ENCODE measurements at places on chromosomes 6 and 20.

DNA sequence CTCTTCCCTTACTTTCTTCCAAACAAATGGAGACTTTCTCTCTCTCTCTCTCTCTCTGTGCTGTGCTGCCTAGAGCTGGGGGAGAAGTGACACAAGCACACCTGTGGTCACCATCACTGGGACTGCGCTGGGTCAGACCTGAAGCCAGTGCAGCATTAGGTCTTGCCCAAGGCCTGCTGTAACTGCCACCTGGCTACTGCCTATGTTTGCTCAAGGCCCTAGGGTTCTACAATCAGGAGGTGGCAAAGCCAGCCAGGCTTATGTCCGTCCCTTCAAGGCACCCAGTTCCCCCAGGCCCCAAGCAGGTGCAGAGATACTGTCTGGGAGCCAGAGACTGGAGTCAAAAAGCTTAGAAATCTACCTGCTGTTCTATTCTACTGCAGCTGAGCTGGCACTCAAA is 49.4 kb upstream of the TOP1 start:
- no peak for DNase-seq

DNA sequence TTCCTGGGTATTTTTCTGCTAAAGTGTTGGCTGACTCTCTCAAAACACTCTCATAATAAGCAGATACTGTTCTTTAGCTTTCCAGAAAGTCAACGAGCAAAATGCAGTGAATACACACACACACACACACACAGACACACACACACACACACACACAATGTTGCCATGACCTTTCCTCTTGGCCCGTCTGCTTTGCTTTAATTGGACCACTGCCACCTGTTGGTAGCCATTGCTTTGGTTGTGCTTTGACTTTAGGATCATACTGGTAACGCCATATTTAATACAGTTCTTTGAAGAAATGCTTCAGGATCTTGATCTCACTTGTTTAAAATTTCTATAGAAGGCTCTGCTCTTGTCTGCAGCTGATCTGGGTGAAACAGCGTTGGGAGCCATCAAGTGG is 4.4 kb downstream of the FIG4 start:
- DNase-seq: peak; percentile 44

GRCh38 chr6:41622206-41622988 is 15.9 kb upstream of the MDFI start:
- DNase-seq: no peak

- DNase-seq: no peak
Measured at GRCh38 chr6:35073211-35073610, 67.9 kb downstream of the TCP11 start.

- DNase-seq: peak; percentile 11
Measured at GRCh38 chr20:59515013-59515905, 89.1 kb upstream of the PHACTR3 start.

- DNase-seq: no peak
Measured at GRCh38 chr6:165205632-165206031, 103.8 kb downstream of the C6orf118 start.

- no peak for DNase-seq
Measured at GRCh38 chr6:119322715-119323350, 26.7 kb downstream of the MAN1A1 start.

GRCh38 chr20:47725248-47725973 is 59.9 kb downstream of the SULF2 start:
- DNase-seq: peak; percentile 88

DNA sequence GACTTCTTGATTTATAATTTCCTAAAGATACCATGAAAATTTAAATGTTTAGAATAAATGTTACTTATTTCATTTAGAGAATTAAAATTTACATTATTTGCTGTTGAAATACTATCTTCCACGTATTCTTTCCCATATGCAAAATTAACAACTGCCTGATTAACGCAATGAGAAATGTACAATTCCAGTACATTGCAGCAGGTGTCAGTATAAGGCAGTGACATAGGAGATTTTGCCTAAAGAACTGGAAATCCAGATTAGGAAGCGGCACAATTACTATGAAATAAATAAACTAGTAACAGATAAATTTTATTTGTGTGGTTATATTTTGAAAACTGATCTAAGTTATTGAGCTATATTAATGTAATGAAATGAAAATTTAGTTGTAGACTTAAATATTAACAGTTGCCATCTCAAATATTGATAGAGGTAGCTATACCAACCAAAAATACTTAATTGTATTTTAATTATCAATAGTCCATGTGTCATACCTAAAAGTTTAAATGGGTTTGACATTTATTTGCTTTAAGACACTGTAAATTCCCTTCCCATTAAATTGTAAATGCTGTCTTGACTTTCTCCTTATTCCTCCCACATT is 300.2 kb downstream of the UTRN start:
- peak; percentile 70 for DNase-seq

DNA sequence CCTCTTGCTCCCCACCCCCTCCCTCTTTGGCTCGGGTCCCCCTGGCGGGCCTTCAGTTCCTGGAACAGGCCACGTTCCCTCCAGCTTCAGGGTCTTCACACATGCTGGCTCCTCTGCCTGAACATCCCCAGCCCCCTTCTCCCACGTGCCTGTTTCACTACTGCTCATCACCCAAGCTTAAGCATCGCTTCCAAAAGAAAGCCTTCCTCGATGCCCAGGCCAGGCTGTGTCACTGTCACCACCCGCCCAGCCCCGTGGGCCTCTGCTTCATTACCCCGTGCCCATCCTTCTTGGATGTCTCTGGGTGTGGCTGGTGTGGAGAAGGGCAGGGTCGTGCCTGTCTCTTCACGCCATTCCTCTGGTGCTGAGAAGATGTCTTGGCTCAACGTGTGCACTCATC is 2.8 kb downstream of the DLGAP4 start:
- no peak for DNase-seq

DNA sequence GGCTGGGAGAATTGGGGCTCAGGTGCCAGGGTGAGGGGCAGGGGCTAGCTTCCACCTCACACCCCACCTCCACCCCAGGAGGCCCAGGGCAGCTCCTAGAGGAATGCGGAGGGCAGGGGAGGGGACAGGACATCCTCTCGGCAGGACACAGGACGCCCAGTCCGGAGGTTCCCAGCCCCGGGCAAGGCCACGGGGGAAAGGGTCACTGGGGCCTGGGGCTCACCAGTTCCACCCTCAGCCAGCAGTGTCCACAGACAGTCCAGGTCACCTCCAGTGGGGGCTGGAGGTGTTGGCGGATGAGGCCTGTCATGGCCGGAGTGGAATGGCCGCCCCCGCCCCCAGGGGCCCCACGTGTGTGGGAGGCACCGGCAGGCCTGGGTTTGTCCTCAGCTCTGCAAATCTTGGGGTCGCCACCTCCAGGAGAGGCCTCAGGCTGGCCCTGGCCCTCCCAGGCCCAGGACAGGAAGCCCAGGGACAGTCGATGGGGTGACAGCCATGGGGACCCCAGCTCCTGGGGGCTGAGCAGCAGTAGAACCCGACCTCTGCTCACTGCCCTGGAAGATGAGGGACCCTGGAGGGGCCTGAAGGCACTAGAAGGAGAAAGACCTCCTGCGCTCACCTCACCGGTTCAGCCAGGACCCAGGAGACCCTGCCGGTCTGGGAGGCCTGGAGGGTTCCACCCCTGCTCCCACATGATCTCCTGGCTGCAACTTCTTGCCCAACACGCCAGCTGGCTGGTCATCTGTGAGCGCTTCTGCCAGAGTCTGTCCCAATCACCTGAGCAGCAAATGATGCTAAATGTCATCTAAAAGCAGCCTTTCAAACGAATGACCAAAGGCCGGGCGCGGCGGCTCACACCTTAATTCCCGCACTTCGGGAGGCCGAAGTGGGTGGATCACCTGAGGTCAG is 13.0 kb upstream of the ABHD16B start:
- no peak for DNase-seq

DNA sequence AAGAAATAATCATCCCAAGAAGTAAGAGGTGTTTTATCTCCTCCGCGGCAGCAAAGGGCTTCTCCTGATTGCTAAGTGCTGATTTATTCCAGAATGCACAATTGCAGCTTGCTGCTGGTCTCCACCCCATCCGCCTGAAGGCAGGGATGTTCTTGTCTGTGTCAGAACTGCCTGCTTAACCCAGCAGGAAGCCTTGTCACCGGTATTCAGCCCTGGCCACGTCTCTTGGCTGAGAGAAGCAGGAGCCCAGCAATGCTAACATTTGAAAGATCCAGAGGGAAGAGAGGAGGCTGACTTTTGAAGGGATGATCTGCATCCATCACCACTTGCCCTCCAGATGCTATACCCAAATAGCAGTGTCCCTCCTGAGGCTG is 4.2 kb downstream of the SCML4 start:
- no peak for DNase-seq

DNA sequence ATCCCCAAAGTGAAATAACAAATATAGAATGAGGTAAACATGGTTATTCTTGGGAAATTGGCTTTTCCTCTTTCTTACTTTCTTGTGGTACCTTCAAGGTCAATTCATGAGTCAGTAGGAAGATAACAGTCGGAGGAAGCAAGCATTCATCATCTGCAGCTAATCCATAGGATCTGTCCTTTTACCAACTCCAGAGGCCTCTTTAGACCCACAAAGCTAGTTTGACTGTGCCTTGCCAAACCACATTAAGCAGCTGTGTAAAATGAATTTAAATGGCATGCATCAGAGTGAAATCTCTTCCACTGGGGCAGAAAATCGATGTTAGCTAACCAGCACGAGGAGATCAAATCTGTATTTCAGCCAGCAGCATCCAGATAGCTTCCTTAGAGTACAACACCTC is 171.3 kb downstream of the TMEM242 start:
- DNase-seq: no peak

GRCh38 chr6:135137826-135138225 is 43.3 kb upstream of the MYB start:
- DNase-seq: peak; percentile 1

DNA sequence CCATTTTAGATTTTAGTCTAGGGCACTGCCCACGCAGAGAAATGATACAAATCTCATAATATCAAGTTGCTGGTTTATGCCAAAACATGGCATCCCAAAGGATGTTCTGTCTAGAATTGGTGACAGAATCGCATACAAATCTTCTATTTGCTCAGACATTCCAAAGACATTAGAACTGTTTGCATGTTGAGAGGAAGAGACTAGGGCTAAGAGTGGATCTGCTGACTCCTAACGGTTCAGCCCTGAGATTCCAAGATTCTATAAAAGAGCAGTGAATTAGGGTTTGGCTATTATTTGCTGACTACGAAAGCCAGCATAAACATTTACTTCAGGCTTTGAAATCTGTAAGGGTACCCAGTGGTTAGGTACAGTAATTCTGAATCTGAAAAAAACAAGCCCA is 3.6 kb downstream of the EPB41L2 start:
- DNase-seq: no peak

DNA sequence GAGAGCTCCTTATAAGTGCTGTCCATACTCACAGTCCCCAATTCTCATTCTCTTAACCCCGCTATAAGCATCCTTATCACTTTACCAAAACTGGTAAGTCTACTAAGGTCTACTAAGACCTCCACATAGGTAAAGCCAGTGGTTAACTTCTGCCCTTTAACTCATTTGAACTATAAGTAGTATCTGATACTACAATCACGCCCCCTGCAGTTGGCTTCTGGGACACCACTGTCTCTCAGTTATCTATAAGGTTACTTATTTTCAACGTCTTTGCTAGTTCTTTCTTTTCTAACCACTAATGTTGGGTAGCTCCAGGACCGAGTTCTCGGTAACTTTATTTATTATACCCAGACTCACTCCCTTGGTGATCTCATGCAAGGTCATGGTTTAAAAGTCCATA is 142.6 kb downstream of the ARHGAP18 start:
- DNase-seq: peak; percentile 76

GRCh38 chr6:39249278-39249677 is 20.0 kb upstream of the KCNK5 start:
- no peak for DNase-seq

- DNase-seq: no peak
Measured at GRCh38 chr6:153103319-153103655, 27.8 kb downstream of the RGS17 start.

DNA sequence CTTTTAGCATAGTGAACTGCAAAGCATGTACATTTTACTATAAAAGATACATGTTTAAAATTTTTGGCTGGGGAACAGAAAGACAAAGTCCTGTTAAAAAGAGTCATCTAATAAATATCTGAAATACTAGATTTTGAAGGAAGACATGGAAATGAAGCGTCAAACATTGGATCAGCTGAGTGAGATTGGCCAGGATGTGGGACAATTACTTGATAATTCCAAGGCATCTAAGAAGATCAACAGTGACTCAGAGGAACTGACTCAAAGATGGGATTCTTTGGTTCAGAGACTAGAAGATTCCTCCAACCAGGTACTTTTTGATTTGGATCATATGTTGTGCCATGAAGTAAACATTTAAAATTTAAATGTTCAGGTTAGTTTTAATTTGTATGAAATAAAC is 162.3 kb downstream of the UTRN start:
- DNase-seq: no peak

- DNase-seq: no peak
Measured at GRCh38 chr6:112298021-112298745, 43.8 kb upstream of the LAMA4 start.

DNA sequence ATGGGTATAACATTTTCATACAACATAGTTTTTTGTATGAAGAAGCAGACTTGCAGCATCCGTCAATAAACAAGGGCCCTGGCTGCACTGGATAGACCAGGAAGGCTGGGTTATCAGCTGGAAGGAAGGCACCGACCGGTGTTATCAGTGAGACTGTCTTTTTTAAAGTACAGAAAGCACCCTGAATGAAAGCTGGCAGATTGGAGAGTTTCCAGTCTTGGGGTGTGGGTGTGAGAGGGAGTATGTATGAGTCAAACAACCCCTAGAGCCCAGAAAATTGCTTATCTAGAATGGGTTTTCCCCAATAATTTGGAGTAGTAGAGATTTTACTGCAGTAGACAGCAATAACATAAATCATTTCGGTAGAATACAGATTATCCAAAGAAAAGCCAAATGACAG is 42.4 kb downstream of the TXLNB start:
- peak; percentile 81 for DNase-seq

DNA sequence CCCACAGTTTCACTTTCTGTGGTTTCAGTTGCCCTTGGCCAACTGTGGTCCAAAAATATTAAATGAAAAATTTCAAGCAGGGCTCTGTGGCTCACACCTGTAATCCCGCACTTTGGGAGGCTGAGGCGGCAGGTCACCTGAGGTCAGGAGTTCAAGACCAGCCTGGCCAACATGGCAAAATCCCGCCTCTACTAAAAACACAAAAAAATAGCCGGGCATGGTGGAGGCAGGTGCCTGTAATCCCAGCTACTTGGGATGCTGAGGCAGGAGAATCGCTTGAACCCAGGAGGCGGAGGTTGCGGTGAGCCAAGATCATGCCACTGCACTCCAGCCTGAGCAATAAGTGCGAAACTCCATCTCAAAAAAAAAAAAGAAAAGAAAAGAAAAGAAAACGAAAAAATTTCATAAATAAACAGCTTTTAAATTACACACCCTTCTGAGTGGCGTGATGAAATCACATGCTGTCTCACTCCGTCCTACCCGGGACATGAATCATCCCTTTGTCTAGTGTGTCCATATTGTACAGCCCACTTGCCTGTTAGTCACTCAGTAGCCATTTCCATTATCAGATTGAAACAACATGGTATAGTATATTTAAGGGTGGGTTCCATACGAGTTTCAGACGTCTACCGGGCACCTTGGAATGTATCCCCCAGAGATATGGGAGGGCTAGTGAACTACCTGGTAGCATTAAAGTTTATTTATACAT is 11.7 kb downstream of the PTPRK start:
- no peak for DNase-seq
